ENCODE measurements at places on chromosomes 11 and 22. TPM values are rescaled to one million over a fixed set of nuclear protein-coding genes. Genes with fewer than 3 reads are reported as not detected.

- no peak for DNase-seq
These were observed 16.6 kb upstream of the TTLL12 start for GRCh38 chr22:43203471-43203981.

- peak; percentile 12 for DNase-seq
These were observed 1110.9 kb upstream of the CNTN5 start for GRCh38 chr11:97909614-97910399.

GRCh38 chr11:116171271-116172140, 601.3 kb downstream of the BUD13 start:
- DNase-seq = no peak

DNA sequence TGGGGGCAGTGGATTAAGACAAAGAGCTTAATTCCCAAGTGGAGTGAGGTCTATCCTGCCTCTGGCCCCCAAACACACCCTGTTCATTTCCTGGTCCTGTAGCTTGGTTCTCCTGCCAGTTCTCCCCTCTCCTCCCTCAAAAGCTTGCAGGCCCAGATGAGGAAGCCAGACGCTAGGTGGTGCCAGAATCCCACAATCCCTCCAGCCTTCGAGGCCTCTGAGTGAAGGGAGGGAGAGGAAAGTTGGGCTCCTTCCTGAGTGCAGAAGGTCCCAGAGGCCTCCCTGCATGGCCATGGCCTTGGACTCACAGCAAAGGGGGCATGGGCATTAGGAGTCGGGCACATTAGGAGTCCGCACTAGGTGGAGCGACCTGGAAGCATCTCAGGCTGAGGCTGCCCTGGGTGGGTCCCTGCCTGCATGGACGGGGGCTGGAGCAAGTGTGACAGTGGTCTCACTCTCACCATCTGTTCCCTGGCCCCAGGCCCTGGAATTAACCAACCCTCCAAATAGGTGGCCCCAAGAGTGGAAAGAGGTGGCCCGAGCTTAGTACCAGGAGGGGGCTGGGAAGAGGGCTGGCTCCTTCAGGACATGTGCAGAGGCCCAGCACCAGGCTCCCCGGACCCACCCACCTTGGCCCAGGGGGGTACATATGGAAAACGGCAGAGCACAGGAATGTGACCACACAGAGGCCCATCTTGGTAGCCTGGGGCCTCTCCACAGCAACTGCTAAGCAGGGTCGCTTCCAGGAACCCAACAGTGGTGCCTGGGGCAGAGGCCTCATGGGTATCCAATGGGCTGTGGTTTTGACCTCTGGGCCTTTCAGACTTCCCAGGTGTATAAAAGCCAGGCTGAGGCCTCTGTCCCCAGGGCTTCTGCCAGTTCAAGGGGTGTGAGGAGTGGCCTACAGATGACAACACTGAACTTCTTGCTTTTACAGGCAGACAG, 5.2 kb downstream of the FXYD2 start:
- peak; percentile 94 for DNase-seq

GRCh38 chr22:46675479-46675878, 55.3 kb downstream of the GRAMD4 start:
- no peak for DNase-seq

DNA sequence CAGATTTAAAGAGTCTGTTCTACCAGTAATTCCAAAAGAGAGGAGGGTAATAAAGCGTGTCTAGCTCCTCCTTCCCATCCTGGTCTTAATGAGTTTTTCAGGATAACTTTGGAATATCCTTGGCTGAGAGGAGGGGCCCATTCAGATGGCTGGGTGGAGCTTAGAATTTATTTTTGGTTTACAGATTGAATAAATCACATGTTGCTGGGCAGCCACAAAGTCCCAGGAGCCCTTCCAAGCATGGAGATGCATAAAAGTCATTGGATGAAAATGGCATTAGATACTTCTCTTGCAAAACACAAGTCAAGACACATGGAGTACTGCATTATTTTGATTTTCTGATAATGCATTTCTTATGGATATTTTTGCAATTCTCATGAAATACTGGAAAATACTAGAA, 139.0 kb downstream of the TRPC6 start:
- no peak for DNase-seq

- no peak for DNase-seq
These were observed 76.4 kb downstream of the KCNQ1 start for GRCh38 chr11:2521081-2521732.

DNA sequence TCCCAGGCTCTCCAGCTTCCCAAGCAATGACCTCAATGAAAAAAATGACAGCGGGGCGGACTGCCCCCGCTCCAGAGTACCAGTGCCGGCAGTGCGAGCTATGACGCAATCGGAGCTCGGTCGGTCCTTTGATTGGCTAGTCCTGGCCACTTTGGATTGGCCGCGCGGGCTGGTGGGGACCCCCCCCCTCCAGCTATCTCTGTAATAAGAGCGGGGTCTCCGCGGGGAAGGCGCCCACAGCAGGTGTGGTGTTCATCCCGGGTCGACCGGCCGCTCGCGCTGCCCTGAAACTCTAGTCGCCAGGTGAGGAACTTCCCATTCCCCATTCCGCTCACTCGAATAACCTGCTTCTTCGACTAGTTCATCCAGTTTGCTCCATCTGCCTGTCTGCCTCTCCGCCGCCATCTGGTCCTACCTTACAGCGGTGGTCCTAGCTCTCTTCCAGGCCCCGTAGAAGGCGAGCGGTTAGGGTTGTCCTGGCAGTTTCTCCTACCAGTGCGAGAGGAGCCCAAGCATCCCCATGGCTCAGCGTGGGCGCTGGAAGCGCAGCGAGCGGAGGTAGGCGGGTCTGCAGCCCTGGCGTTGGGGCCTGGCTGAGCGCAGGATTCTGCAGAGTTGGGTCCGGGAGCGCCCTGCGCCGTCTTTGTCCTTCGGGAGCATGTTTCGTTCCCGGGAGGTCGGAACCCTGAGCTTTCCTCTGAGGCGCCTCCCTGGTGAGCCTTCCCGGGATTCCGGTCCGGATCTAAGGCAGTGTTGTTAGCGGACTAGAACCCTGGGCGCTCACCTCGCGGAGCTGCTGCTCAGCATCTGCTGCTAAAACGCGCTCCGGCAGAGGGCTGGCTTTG, at the start of gene CALCB:
Gene CALCB (plus strand): TSS at position 233 of the 845 bp plus-strand sequence. CDS start 1,126 bp downstream, outside the sequence.
- DNase-seq = no peak

- DNase-seq = no peak
These were observed 6.8 kb downstream of the FUT4 start for GRCh38 chr11:94550513-94550912.

- no peak for DNase-seq
These were observed 5.3 kb upstream of the TBX1 start for GRCh38 chr22:19755145-19755710.

- DNase-seq = no peak
These were observed 37.1 kb upstream of the HSPA8 start for GRCh38 chr11:123098990-123099389.

- DNase-seq = peak; percentile 51
These were observed 6.7 kb upstream of the SYT7 start for GRCh38 chr11:61587541-61587941.

GRCh38 chr11:119085437-119085847, 761 bp downstream of the HMBS start:
- no peak for DNase-seq

UCP2 gene
- 41.9 TPM for total RNA-seq

PGA5 gene
- total RNA-seq = 1,340 TPM

C22orf42 gene
- total RNA-seq = not detected

TRIM6 gene
- not detected for total RNA-seq

PHOX2A gene
- total RNA-seq = not detected

OR52H1 gene
- total RNA-seq = 1.3 TPM

RTN4R gene
- not detected for total RNA-seq

ALG12 gene
- total RNA-seq = 15.2 TPM

CBLIF gene
- total RNA-seq = 2,010 TPM

HEPHL1 gene
- not detected for total RNA-seq

PNPLA5 gene
- total RNA-seq = not detected

GLB1L3 gene
- total RNA-seq = not detected
